Stimulated activated CD8-positive, alpha-beta memory T cell treated with anti-CD3 and anti-CD28 coated beads, Interleukin-4, amount 100 ng/mL, for 48 hours (primary cell): ENCODE measurements at places on chromosomes 5 and 9.

GRCh38 chr9:121297389-121297788, 29.4 kb downstream of the GSN start:
- no peak for DNase-seq

- DNase-seq = no peak
Measured at GRCh38 chr9:35852267-35852815, 17.9 kb downstream of the OR13J1 start.

- DNase-seq = no peak
Measured at GRCh38 chr5:37626266-37626665, 213.6 kb downstream of the GDNF start.

GRCh38 chr9:99820685-99821395, 845 bp upstream of the NR4A3 start:
- DNase-seq = peak; percentile 79

DNA sequence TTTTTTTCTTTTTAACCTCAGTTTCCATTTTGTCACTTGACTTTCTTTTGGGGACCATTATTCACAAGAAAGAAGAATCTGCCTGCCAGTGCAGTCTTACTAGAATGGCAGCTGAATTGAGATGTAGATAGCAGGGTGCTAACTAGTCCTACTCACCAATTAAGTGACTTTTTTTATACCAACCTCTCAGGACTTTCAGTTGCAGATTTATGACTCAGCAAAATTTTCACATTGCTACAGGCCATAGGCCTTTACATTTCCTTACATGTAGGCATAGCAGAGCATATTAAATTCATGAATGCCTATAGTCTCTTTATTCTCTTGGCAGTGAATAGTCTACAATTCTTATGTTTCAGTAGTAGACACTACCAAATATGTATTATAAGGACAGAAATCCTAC, 54.0 kb upstream of the FKTN start:
- DNase-seq = no peak

- DNase-seq = no peak
Measured at GRCh38 chr9:3809724-3810123, 283.9 kb upstream of the RFX3 start.

GRCh38 chr5:116046261-116046660, 14.0 kb downstream of the ARL14EPL start:
- no peak for DNase-seq

DNA sequence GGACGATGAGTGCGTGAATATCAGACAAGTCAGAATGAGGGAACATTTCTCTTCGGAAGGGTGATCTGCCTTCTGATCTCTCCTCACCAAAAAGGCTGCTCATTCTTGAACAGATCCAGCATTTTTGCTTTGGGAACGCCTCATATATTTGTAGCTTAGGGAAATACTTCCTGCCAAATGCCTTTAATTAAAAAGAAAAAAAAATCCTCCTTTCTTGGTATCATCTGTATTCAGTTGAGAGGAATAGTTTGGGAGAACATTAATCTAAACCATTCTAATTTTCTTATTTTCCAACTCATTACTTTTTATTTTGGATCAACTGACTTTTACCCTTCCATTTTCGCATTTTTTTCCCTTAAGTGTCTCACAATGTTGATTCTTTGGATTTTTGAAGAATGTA, 163.4 kb downstream of the SNX18 start:
- no peak for DNase-seq

DNA sequence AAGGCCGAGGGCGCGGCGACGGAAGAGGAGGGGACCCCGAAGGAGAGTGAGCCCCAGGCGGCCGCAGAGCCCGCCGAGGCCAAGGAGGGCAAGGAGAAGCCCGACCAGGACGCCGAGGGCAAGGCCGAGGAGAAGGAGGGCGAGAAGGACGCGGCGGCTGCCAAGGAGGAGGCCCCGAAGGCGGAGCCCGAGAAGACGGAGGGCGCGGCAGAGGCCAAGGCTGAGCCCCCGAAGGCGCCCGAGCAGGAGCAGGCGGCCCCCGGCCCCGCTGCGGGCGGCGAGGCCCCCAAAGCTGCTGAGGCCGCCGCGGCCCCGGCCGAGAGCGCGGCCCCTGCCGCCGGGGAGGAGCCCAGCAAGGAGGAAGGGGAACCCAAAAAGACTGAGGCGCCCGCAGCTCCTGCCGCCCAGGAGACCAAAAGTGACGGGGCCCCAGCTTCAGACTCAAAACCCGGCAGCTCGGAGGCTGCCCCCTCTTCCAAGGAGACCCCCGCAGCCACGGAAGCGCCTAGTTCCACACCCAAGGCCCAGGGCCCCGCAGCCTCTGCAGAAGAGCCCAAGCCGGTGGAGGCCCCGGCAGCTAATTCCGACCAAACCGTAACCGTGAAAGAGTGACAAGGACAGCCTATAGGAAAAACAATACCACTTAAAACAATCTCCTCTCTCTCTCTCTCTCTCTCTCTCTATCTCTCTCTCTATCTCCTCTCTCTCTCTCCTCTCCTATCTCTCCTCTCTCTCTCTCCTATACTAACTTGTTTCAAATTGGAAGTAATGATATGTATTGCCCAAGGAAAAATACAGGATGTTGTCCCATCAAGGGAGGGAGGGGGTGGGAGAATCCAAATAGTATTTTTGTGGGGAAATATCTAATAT, 58.1 kb downstream of the BASP1 start:
- DNase-seq = no peak

DNA sequence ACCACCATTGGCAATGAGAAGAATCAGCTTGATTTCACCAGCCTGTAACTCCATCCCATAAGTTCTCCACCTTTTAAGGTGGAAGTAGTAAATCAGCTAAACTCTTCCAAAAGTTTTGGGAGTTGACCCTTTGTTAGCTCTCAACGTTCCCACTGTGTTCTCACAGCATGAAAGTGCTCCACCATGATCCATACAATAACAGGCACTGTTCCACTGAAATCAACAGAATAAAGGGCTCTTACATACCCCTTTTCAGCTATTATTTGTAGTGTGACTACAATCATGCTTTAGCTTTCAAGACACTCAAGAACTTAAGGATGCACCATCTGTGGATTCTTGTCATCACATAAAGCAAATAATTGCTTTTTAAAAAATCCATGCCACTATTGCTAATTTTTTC, 81.6 kb downstream of the PPP2R2B start:
- DNase-seq = no peak

DNA sequence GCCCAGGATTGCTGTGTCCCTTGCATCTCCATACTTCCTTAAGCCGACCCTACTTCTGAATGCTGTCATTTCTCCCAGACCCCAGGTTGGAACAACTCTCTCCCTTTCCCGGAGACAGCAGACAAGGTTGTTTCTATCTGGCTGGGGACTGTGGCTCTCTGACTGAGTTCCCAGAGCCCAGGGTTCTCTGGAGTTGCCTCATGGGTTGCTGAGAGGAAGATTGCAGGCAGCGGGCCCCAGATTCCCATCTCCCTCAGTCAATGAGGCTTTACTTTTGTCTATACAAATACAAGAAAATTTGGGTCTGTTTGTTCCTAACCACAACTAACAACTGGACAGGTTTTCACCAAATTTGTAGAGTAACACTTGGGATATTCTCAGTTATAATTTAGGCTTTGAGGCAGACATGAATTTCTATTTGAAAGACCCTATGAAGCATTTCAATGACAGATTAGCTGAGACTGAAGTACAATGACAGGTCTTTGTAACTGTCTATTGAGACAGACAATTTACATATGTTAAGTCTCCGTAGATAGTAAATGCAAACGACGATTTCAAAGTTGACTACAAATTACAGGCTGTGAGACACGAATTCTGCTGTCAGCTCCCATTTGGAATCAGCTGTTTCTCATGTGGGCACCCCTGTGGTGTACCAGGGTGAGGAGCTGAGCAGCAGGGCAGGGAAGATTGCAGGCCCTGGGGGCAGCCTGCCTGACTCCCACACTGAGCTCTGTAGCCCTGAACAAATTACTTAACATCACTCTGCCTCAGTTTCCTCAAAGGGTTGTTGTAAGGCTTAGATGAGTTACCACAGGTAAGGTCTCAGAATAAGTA, 107.5 kb downstream of the ATP10B start:
- DNase-seq = no peak

DNA sequence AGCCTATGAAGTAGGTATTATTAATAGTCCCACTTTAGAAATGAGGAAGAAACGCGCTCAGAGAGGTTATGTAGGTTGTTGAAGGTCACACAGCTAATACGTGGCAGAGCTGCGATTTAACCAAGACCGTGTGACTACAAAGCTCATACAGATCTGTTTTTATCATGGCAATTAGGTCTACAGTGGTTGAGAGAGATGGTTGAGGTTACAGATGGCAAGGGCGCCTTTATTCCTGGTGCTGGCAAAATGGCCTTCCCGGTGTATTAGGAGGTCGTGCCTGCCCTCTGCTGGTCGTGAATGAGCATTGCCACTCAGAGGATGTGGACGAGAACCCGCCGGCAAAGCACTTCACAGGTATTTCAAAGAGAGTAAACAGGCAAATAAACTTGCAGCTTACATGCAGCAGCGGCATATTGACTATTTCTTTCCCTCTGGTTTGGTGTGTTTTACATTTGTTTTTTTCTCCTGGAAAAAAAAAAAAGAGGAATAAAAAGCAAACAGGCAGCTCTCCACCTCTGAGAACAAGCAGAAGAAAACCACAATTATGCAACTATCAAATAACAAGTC, 65.3 kb upstream of the EGFLAM start:
- DNase-seq = peak; percentile 77

DNA sequence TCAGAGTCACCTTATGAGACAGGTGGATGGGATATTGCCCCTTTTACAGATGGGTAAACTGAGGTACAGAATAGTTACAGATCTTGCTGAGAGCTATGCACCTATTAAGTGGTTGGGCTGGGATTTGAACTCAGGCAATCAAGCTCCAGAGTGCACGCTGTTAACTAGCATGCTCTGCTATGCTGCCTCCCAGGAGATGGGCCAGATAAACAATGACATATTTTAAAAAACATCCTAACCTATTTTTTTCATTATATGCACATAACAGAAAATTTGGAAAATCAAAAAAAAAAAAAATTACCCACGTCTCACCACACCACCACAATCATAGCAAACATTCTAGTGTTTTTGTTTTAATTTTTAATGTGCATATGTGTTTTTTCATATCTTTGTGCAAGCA, 123.4 kb upstream of the STC2 start:
- no peak for DNase-seq

- no peak for DNase-seq
Measured at GRCh38 chr5:38559428-38559827, 3.0 kb upstream of the LIFR start.

DNA sequence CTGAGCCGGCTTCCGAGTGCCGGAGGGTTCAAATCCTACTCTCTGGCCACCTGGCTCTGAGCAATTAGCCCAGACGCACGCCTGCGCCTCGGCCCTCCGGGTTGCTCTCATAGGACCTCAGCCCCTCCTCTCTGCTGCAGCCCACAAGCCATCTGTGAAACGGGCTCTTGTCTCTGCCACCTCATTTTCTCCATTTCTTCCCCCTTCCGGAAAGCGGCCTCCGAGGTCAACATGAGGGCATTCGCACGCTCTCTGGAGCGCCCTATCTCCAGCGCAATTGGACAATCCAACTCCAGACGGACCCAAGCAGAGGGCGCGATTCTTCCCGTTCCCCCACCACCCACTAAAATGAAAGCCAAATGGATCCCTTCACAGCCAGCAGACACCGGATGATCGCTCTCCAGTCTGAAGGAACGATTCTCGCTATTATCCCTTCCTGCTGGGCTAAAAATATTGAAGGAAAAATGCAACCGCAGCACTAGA, 41.5 kb downstream of the VAV2 start:
- no peak for DNase-seq

GRCh38 chr9:78316166-78316892, 19.4 kb downstream of the PSAT1 start:
- DNase-seq = peak; percentile 13

DNA sequence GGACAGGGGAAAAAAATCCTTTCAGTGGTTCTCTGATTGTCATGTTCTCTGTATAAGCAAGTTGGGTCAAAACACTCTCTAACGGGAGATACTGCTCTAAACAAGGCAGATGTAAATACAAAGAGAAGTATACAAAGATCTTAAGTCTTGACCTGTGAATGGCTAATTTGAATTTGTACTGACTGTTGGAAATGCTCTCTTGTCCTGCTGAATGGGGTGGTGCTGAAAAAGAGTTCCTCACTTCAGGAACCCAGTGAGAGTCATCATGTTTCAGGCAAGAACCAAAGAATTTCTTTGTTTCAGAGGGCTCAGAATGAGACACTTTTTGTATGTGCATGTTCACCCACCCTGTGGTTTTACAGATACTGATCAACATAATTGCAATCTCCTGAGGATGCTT, 461.0 kb downstream of the NR2F1-AS1 start:
- no peak for DNase-seq

GRCh38 chr9:27421577-27421976, 102.5 kb upstream of the IFNK start:
- no peak for DNase-seq

DNA sequence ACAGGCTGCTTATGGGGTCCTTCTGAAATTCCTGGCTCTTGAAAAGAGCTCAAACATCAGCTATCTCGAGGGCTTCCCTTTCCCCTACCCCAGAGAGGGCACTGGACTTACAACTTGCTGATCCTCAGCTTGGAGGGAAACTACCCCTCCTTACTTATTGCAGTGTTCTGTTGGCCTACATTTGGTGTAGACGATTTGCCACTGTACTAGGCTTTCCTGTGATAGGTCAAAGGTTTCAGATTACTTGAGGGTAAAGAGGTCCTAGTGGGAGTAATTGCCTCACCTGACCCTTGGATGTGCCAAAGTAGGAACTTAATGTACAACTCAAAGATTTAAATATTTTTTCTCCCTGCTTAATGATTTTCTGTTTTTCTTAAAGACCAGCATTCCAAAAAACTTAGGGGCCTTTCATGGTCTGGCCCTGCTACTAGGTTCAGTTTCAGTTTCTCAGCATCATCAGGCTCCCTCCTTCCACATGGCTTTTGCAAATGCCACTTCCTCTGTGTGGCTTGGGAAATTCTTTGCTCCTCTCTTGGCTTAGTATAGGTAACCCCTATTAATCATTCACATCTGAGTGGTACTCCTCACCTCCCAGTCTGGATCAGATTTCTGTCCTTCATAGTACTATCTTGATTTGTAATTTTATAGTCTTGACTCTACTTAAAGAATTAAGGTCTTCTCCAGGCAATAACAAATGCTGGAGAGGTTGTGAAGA, 32.4 kb downstream of the CYSTM1 start:
- no peak for DNase-seq

DNA sequence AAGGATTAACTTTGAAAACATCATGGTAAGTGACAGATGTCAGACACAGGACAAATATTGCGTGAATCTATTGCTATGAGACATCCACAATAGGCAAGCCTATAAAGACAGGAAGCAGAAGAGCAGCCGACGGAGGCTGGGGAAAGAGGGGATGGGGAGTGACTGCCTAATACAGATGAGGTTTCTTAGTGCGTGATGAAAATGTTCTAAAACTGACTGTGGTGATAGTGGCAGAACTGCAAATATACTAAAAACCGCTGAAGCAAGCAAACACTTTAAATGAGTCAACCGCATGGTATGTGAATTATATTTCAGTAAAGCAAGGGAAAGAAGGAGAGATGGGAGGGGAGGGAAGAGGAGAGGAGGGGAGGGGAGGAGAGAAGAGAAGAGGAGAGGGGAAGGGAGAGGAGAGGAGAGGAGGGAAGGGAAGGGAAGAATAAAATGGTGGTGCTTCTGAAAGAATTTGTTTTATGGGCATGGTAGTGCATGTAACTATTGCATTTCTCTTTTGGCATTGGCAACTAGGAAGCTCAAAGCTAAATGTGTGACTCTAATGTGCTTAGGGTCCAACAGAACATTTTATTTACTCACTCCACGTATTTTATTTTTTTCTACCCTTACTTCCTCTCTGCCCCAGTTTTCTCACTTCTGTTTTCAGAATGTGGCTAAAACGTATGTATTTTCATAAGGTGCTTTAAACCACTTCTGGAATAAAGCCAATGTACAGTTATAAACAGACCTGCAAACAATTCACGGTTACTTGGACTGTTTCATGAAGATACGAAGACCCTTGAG, 21.3 kb downstream of the AKNA start:
- DNase-seq = no peak

- no peak for DNase-seq
Measured at GRCh38 chr5:30195036-30195435, 998.5 kb upstream of the CDH6 start.
